HL-60 (cell line): ENCODE measurements at places on chromosomes 3 and 15.

DNA sequence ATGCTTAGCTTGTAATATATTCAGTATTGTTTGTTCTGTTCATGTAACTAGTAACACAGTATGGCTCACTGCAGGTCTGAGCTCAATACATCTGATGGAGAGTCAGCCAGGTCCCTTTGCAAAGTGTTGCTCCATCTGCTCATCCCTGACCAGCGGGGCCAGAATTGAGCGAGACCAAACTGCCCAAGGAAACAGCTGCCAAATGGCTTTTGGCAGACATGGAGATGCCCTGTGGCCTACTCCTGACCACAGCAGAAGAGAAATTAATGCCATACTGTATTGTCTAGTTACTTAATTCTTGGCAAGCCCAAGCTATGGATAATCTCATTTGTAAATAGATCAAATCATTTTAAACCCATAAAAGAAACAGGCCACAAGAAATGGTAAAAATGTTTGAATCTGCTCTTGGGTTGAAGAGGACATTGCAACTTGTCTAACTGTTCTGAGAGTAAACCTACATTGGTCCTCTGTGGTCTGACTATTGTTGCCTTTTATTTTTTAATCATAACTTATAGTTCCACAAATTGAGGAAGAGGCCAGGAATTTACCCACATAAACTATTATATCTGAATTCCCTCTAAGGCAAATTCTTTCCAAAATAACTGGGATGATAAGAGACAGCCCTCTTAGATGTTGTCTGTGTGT, 209.5 kb downstream of the EBLN2 start:
- DNase-seq, result no peak

- peak; percentile 34 for DNase-seq
Observed at GRCh38 chr3:132343018-132343612, 25.9 kb downstream of the ACP3 start.

GRCh38 chr15:71914092-71914491, 103.7 kb downstream of the NR2E3 start:
- no peak for DNase-seq

DNA sequence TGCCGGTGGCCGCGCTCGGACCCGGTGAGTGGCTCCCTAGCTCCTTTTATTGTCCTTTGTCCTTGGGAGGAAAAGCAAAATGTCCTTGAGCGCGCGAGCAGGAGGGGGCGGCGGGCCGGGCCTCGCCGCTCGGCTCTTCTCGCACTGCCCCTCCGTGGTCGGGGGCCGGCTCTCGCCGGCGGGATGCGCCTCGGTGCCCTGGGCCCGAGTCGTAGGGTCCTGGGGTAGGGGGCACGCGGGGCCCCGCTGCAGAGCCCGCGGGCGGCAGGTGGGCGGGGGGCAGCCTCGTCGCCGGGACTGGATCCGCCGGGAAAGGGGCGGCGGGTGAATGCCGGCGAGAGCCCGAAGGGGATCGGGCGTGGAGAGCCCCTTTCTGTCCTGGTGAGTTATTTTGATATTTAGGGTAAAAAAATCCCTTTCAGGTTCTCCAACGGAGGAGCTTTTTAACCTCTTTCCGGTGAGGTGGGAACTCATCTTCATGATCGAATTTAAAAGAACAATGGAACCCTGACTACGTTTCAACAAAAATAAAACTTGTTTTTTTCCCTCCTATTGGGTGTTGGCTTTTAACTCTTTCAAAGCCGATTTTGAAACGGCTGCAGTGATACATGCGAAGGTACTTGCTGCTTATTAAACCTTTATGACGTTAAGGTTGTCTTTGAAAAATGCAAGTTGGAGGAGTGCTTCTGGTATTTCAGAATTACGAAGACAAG, 16.8 kb upstream of the CHD2 start:
- DNase-seq, result no peak

GRCh38 chr3:104735691-104736090, 631.0 kb upstream of the ALCAM start:
- no peak for DNase-seq

- no peak for DNase-seq
Observed at GRCh38 chr3:64848822-64849221, 161.0 kb upstream of the ADAMTS9 start.

GRCh38 chr3:43207628-43208085, 78.7 kb upstream of the SNRK start:
- DNase-seq, result no peak

DNA sequence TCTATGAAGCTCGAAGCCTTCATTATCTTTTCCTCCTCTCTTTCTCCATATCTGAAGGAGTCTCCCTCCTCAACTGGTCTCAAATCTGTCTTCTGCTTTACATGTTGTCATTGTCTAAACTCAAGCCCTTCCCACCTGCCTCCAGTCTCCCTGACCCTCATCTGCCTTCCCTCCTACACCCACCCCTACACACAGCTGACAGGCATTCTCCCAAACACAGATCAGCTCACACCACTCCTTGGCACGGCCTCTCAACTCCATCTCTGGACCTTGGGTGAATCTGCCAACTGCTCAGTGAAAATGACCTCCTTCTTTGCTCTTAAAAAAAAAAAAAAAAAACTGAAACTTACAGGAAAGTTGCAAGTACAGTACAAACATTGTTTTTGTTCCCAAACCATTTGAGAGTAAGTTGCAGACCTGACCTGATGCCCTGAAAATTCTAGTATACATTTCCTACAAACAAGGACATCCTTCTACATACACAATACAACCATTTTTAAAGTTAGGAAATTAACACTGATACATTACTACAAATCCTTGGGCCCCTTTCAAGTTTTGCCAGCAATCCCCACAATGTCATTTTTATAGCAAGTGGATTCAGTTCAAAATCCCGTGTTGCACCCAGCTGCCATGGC, 49.4 kb upstream of the UBE2E1 start:
- no peak for DNase-seq

GRCh38 chr3:11045536-11045935, 53.0 kb downstream of the SLC6A1 start:
- no peak for DNase-seq

GRCh38 chr3:114867359-114867758, 279.7 kb downstream of the ZBTB20 start:
- no peak for DNase-seq

DNA sequence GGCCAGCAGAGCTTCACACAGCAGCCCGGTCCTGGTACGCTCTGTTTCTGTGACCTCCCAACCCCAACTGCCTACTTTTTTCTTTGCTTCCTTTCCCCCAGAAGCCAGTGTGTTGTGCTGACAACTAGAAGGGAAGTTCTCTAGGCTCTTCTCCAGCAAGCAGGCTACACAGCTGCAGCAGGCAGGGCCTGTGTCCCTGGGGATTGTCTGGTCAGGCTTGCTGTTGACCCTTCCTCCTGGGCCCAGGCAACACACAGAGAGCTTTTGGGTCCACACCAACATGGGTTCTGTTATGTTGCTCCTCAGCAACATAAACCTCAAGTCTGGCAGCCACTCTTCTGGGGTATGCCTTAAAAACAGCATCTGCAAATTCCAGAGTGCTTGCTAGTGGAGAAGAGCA, 36.2 kb upstream of the TSPAN3 start:
- DNase-seq, result no peak

DNA sequence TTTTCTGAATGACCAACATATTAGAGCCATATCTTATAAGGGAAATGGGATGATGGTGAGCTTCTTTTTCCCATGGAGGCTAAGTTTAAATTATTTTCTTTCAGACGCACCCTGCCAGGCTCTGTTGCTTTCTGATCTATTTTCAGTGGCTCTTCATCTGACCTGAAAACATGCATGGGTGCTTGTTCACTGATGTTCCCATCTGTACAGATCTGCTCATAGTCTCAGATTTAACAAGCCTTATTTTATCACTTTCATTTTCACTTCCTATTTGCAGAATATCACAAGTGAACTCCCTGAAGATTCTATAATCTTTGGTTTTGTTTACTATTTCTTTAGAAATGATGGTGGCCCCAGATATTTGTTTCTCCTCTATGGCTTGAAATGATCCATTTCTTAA, 31.1 kb upstream of the SUCLG2 start:
- no peak for DNase-seq

- DNase-seq, result no peak
Observed at GRCh38 chr15:48459571-48460442, 128.6 kb downstream of the DUT start.

DNA sequence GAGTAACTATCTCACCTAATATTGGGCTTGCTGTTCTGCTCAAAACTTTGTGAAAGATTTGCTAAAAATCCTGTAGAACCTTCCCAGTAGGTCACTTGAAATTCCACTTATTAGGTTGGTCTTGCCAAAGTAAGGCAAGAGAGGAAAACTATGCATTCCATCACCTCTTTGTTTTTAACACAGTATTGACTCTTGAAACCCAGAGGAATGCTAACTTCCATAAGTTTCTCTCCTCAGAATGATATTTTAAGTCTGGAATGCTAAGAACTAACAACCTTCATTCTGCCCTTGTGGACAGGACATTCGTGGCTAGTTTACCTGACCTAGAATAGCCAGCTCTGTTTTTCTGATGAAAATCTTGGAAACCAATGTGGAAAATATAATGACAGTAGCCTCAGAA, 154.5 kb downstream of the TMCO5A start:
- no peak for DNase-seq

GRCh38 chr3:184737641-184738505, 26.0 kb upstream of the MAGEF1 start:
- DNase-seq, result no peak

DNA sequence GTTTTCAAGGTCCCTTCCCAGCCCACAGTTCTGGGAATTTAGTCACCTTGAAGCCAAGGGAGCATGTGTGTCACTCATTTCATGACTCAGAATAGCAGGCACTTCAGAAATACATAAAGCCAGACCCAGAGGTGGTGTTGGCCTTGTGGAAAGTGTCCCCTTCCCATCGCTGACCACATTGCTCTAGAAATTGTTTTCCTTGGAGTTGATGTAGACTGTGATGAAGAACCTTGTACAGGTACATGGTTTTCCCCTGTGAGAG, 158.8 kb downstream of the SLCO3A1 start:
- DNase-seq, result no peak

GRCh38 chr3:197003461-197004385, 25.9 kb downstream of the MELTF start:
- no peak for DNase-seq

DNA sequence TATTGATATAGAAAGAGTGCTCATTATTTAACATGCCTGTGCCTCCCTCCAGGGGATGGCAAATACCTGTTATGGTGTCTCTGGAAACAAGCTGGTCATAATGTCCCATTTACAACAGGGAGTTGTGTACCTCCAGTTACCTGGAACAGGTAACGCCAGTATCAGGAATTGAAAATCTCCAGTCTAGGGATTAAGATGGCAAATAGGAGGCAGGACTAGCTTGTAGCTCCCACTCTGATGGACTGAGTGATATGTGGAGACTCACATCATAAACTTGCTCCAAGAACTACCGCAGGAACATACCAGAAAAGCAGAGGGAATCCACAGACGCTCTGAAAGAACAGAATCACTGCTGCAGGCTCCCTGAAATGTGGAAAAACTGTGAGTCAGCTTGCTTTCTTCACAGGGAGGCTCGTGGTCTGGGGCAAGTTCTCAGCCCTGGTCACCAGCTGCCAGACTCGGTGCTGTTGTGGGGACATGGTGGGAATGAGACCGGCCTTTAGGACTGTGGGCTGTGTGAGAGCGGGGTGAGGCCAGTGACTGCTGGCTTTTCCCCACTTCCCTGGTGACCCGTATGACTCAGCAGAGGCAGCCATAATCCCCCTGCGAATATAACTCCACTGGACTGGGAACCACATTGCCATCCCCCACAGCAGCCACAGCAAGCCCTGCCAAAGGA, 97.4 kb downstream of the KCNAB1 start:
- DNase-seq, result no peak

- DNase-seq, result no peak
Observed at GRCh38 chr3:148585671-148586379, 111.9 kb upstream of the AGTR1 start.

- no peak for DNase-seq
Observed at GRCh38 chr3:177795859-177796258, 598.6 kb upstream of the TBL1XR1 start.

GRCh38 chr3:50396502-50396901, 37.2 kb upstream of the TMEM115 start:
- DNase-seq, result no peak

DNA sequence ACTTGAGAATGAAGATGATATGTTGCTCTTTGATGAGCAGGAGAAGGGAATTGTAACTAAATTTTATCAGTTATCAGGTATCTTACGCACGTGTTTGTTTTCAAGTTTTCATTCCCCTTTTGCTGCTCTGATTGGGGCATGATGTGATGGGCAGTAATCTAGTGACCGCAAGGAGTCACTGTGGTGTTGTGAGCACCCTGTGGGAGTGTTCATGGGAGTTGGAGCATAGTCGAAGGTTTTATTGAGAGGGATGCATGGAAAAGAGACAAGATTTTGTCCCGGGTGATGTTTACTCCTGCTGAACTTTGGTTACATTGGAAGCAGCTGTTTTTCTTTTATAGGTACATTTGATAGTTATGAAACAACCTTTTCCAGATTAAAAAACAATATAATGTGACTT, 2.1 kb downstream of the FAN1 start:
- no peak for DNase-seq

DNA sequence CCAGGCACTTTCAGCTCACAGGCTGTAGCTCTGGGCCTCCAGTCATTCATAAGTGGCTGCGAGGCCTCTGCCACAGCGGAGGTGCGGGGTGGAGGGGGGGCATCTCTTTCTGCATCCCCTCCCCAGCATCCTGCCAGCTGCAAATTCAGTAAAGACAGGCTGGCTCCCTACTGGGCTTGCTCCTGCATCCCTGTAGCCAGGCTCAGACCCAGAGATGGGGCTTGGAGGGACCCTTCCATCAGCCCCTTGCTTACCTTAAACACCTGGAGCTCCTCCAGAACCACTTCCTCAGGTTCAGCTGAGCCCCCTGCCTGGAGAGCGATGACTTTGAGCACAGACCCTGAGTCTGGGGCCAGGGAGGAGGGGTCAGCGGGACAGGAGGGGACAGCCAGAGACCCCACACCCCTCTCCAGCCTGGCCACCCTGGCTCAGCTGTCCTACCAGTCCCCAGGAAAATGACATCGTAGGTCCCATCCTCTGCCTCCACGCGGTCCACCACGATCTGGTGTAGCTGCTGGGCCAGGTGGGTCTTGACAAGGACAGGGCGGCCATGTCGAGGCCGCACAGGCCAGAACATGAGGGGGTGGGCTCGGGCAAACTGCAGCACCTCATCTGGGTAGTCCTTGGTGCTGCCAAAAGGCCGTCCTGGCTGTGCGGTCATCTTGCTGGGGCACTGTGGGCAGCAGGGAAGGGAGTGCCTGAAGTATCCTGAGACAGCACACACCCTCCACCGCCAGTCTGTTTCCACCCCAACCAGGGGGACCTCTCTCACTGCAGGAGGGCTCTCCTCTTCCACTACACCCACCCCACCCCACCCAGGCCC, 5.3 kb downstream of the SEMA3G start:
- DNase-seq, result no peak
